ENCODE measurements at places on chromosomes 2 and 18. TPM values are rescaled to one million over a fixed set of nuclear protein-coding genes. Genes with fewer than 3 reads are reported as not detected.

DNA sequence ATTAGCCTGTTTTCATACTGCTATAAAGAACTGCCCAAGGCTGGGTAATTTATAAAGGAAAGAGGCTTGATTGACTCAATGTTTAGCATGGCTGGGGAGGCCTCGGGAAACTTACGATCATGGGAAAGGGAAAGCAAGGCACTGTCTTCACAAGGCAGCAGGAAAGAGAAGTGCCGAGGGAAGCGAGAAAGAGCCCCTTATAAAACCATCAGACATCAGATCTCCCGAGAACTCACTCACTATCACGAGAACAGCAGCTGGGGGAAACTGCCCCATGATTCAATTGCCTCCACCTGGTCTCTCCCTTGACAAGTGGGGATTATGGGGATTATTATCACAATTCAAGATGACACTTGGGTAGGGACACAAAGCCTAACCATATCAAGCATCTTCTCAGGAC lies 23.3 kb downstream of the RHOB start:
- ATAC-seq = no peak

GRCh38 chr2:8535469-8535795 lies 146.4 kb upstream of the ID2 start:
- no peak for ATAC-seq

DNA sequence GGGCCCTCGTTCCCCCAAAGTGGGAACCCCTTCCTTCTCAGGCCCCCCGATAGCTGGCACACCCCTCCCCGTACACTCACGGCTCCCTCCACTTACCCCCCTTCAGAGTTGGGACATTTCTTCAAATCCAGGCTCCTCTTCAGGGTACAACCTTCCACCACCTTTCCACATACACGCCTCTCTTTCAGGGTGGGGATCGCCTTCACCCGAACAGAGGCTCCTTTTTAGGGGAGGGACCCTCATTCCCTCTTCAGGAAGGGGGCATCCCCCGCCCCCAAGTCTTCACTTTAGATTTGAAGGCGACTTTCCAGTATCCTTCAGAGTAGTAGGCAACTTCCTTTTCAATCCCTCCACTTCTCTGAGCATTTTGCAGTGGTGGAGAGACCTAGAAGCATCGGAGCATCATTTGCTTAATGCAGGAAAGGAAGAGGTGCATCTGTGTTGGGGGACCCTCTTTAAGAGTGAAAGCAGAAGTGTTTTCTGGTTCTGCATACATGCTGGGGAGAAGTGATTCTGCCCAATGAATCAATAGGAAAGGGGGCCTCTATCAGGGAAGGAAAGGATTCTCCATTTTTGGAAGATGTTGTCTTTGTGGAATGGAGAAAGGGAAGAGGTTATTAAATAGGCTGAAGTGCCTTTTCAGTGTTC lies 845 bp downstream of the EML4 start:
- no peak for ATAC-seq

- no peak for ATAC-seq
Measured at GRCh38 chr2:233202531-233202944, 48.9 kb upstream of the ATG16L1 start.

DNA sequence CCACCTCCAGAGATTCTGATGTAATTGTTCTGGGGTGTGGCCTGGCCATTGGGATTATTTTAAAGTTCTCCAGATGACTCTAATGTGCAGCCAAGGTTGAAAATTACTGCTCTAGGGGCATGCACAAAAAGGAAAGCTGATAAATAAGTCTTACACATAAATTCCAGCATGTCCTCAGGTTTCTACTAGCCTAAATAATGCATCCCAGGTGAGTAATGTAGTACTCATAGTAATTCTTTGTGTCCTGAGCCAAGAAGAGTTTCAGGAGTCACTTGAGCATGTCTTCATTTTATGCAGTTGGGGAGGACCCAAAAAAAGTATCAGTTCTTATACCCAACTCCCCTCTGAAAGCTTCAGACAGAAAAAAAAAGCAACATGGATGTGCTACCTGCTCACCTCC lies 130.1 kb upstream of the SP5 start:
- peak; percentile 81 for ATAC-seq

DNA sequence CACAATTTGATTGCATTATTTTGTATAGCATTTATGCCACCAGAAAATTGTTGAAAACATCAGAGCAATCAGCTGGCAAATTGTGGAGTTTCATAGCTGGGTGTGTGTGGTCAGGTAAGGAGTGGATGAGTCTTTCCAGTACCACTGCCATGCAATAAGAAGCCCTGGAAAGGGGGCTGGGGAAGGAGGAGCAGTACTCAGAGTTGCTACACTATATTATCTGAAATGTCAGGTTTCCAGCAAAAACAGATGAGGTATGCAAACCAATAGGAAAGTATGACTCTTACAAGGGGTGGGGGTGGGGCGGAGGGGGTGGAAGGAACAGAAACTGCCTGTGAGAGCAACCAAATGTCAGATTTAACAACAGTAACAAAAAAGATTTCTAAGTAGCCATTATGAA lies 112.2 kb downstream of the SOS1 start:
- no peak for ATAC-seq

GRCh38 chr2:189683348-189683747 lies 8.9 kb downstream of the ANKAR start:
- ATAC-seq = peak; percentile 86

GRCh38 chr18:12092398-12093229 lies 1.0 kb upstream of the ANKRD62 start:
- ATAC-seq = peak; percentile 67

DNA sequence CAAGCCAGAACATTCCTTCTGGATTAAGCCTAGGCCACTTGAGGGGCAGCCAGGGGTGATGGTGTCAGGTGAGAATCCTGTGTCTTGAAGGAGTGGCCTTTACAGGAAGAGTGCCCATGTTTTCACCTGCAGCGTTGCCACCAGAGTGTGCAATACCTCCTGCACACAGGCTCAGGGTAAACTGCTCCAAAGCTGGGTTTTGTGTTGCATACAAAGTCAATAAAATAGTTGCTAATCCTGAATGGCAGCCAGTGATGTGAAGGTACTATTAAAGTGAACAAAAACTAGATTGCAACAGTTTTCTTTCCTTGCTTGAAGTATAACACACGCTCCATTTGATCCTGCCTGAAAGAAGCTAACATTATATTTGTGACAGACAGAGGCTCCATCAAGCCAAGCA lies 64.4 kb upstream of the NRP2 start:
- peak; percentile 90 for ATAC-seq

GRCh38 chr2:3326182-3326537 lies 51.5 kb downstream of the EIPR1 start:
- ATAC-seq = no peak

GRCh38 chr2:126187668-126188067 lies 468.3 kb upstream of the GYPC start:
- no peak for ATAC-seq

- ATAC-seq = no peak
Measured at GRCh38 chr18:644395-645004, 13.0 kb upstream of the TYMS start.

- no peak for ATAC-seq
Measured at GRCh38 chr2:25293958-25294562, 47.7 kb downstream of the DNMT3A start.

DNA sequence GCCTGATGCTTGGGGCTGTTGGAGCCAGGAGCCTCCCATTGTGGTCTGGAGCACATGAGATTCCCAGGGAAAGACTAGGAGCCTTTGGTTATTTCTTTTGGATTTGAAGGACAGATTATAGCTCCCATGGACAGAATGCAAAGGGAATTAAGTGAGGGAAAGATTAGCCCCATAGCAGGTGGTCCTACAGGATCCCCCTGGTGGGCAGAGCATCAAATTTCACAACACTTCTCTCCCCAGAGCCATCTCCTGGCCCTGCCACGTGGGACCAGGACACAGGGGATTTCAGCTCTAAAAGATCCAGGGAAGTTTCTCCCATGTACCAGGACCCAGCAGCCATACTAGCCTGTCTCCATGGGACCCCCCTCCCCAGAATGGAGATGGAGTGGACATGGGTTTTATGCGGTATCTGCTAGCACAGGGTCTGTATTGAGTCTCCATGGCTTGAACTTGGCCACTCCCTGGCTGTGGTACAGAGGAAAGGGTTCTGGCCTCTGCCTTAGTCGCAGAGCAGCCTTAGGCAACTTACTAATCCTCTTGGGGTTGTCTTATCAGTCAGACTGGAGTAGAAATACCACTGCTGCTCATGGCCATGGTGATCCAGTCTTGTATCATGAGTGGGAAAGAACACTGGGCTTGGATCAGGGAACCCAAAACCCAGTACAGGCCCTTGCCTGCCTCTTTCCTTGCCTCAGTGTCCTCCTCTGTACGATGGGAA lies 6.8 kb upstream of the PLB1 start:
- no peak for ATAC-seq

- no peak for ATAC-seq
Measured at GRCh38 chr2:236657801-236658200, 88.2 kb downstream of the ACKR3 start.

DNA sequence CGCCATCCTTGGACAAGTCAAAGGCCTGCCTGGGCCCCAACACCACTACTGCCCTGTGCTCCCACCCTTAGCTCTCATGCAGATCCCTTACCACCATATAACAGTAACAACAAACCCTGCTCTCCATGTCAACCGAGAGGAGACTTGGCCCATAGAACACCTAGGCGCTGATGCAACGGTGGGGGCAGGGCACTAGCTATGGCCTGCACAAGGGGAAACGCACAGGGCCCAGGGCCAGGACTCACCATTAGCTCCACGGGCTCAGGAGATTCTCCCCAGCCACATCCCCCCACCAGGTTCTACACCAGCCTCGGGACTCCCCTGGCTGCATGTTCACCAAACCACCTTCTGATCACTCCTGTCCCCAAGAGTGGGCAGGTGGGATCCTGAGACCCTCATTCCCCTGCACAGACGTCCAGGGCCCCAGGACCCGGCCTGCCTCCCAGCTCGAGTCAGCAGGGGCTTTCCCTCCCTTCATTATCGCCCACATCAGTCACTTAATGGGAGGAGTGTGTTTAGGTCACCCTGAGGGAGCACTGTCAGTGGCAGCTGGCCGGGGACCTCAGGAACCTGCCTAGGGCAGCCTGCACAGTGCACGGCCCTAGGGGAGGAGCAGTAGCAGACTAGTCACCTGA lies 29.3 kb downstream of the ANKMY1 start:
- no peak for ATAC-seq

GRCh38 chr2:233074106-233074505 lies 14.0 kb downstream of the INPP5D start:
- no peak for ATAC-seq

DNA sequence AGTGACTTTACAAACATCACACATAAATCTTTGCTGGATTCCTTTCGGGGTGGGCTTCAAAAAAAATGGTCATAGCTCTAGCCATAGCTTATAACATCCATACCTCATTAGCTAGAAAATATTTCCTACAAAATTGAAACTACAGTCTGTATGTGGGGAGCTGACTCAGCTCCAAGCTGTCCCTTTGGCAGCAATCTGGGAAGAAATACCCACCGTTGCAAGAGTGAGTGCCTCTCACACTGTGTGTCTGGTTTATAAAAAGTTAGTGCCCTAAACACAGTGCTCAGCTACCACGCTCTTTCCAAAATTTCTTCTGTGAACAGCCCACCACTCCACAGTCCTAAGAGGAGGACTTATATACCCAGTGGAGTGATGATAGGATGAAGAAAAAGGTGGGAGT lies 170.1 kb downstream of the RBM43 start:
- no peak for ATAC-seq

- no peak for ATAC-seq
Measured at GRCh38 chr2:236114959-236115358, 53.2 kb downstream of the GBX2 start.

- no peak for ATAC-seq
Measured at GRCh38 chr18:35268821-35269220, 21.2 kb downstream of the ZSCAN30 start.

DNA sequence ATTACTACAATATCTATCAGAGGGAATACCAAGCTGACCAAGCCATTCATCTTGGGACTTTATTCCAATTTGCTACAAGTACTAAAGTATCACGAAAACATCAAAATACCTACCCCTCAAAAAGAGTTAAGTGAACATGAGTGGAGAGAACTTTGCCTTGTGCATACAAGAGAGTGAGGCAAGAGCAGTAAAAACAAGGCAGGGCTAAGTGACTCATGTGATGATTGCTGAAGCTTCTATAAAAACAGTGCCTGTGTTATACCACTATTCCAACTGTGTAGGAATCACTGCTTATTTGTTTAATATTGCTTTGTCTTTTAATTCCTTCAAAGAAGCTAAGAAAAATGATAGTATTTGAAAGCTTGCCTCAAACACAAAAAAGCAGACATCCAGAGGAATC lies 61.2 kb downstream of the FARSB start:
- ATAC-seq = peak; percentile 72

- no peak for ATAC-seq
Measured at GRCh38 chr2:61432990-61433389, 37.9 kb downstream of the USP34 start.

GRCh38 chr2:20479835-20480234 lies 33.0 kb downstream of the RHOB start:
- no peak for ATAC-seq

DNA sequence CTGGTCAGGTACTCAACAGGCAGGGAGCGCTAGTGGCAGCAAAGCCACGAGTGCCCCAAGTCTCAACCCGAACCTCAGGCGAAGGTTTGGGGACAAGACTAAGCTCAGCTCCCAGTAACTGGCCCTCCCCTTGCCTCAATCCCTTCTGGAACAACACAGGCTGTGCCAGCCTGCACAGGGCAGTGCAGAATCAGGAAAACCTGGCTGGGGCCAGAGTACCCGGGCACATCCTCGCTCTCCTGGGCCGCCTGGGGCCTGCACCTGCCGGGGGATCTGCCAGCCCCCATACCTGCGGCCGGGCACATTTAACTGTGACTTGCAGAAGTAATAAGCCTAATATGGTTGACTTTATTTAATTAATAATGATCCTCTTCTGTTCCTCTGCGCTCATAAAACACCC lies 60.6 kb downstream of the GBX2 start:
- no peak for ATAC-seq

GRCh38 chr18:35376393-35376741 lies 770 bp downstream of the ZNF396 start:
- peak; percentile 62 for ATAC-seq

GRCh38 chr2:60515721-60516226 lies 37.7 kb downstream of the BCL11A start:
- peak; percentile 49 for ATAC-seq

DNA sequence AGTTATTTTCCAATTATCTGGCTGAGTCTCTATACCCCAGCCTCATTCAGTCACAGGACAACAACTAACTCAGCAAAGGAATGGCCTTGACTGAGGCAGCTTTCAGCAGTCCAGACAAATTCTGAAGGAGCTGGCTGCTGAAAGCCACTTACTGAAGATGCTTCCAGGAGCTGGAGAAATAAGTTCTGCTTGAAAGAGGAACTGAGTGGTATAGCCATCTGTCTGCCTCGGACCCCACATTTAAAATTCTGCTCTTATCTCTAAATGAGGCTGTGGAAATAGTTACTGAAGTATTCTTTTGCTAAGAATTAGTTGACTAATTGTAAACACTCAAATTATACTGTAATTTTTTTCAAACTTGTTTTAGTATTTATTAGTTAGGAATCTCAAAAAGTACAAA lies 9.1 kb upstream of the GPD2 start:
- no peak for ATAC-seq

GRCh38 chr2:68059784-68060525 lies 2.8 kb downstream of the C1D start:
- ATAC-seq = no peak

- ATAC-seq = no peak
Measured at GRCh38 chr2:241015439-241015838, 17.0 kb downstream of the SNED1 start.

TMEM131 gene
- 33.8 TPM for total RNA-seq

SLC4A3 gene
- total RNA-seq = 3.0 TPM

CELF4 gene
- not detected for total RNA-seq

SERPINB12 gene
- 0.60 TPM for total RNA-seq

ACVR1 gene
- total RNA-seq = 12.6 TPM

TDRD15 gene
- not detected for total RNA-seq

EFEMP1 gene
- total RNA-seq = 12.7 TPM

MOGAT1 gene
- total RNA-seq = not detected

LGALSL gene
- 35.8 TPM for total RNA-seq

PROKR1 gene
- total RNA-seq = not detected
